ENCODE measurements at places on chromosomes 5 and 9.

DNA sequence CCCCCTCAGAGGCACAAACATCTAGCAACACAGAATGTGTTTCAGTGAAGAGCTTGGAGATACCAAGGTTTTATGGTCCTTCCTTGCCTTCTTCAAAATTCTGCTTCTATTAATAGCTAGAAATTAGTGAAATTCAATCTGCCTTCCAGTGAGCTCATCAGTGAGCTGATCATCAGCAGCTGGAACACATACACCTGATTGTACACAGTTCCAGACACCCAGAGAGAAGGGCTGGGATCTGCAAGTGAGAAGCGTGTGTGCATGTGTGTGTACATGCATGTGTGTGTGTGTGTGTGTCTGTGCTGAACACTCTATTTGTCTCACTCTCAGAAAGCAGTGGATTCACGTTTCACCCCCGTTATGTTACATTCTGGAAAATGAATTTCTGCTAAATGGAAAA is 28.5 kb downstream of the CFAP90 start:
- DNase-seq, result no peak

DNA sequence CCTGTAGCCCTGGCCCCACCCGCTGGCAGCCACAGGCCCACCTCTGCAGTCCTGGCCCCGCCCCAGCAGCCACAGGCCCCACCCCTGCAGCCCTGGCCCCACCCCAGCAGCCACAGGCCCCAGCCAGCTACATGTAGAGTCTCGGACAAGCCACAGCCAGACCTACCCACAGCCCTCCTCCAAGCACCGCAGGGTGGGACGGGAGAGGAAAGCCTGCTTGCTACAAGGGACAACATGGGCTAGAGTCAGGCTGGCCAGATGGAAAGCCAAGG is 49.5 kb upstream of the SARDH start:
- DNase-seq, result no peak

DNA sequence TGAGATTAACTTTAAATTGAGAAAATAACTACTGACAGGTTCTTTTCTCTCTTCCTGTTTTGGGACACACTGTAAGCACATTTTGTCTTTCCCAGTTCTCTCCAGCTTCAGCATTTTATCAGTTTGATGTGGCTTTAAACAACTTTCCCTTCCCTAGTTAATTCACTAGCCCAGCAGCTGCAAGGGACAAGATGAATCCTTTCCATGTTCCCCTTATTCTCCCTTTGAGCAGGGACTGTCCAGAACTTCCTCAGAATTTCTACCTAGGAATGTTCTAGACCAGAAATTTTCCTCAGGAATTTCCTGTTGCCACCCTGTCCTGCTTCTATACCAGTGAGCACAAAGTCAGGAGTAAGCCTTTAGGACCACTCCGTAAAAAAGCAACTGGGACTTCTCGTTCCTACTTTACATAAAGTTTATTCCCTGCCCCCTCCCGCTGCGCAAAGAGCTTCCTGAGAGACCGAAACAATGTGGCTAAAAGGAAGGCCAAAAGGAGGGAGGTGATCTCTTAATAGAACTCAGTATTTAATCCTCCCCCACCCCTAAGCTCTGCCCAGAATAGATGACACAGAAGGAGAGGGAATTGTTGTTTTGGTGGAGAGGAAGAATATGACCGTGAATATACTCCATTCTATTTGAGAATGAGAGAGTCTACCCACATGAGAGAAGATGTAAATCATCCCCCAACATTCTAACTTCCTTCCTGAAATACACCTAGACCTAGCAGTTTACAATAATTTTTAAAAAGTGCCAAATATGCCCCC is 61.9 kb downstream of the GLIS3 start:
- no peak for DNase-seq

- DNase-seq, result no peak
Observed at GRCh38 chr9:79630521-79631403, 59.0 kb downstream of the TLE4 start.

- no peak for DNase-seq
Observed at GRCh38 chr5:156200938-156201787, 125.8 kb upstream of the SGCD start.

DNA sequence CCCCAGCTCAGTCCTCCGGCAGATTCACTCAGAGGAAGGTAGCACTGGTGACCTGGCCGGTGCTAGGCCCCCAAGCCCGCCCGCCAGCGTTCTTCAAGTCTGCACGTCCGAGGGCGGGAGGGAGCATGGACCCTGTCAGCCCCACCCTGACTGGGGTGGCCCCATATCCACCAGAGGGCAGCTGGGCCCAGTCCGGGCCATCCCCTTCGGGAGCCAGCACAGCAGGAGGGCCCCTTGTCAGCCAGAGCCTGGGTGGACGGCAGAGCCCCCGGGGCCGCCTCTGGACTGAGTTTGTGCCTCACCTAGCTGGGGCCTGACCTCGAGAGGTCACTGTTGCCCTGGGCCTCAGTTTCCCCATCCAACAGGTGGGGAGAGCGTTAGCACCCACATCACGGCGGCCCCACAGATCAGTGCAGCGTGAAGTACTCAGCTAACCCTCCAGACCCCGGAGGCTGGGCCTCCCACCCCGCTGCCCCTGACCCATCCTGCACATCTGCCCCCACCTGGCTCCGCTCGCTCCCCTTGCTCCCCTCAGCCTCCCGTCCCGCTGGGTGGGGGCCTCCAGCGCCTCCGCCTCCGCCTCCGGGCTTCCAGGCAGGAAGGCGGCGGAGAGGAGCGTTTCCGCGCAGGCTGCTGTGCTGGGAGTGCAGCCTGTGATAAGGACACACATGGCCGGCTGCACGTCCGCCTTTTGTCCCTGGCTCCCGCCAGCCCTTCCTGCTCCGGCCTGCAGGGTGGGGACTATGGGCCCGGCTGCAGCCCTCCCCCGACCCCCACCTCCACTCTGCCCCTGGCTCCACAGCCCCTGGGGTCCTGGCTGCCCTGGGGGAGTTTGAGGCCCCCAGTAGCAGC is 16.6 kb upstream of the EGFL7 start:
- no peak for DNase-seq

DNA sequence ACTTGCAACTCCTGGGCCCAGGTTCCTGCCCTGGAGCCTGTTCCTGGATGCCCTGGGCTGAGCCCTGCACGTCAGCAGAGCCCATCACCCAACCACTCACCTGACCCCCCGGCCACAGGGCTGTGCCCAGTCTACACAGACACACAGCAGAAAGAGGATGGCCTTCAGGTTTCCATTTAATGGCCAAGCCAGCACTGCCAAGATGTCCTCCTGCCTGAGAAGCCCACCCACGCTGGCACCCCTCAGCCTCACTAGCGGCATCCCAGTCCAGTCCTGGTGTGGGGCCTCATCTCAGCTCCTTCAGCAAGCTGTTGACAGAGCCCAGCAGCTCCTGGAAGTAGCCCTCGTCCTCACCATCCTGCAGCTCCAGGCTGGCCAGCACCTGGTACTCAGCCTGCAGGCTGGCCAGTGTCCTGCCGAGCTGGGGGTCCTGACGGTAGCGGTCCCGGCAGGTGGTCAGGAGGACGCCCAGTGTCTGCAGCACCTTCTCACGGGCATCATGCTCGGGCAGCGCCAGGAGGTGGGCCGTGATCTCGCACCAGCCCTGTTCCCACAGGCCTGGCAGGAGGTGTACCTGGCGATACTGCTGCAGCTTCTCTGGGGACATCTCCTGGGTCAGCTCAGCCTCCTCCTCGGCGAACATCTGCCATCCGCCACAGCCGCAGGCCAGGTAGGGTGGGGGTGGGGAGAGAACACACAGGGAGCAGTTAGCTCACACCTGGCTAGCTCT is 71.9 kb upstream of the LRRTM2 start:
- DNase-seq, result no peak

DNA sequence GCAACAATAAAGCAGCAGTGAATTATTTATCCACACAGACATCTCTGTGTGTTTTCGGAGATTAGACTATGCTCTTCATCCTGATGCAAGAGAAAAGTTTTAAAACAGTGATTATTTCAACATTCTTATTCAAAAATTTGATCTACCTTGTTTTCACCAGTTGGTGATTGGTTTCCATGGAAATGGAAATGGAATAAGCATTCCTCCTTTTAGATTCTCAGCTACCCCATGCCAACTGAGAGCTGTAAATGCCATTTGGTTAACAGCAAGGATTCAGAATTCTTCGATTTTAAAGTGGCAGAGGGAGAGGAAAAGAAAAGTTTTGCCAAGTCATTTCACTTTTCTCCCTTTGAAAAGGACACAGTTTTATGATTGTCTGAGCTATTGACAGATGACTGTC is 154.7 kb downstream of the PCSK5 start:
- DNase-seq, result no peak

- no peak for DNase-seq
Observed at GRCh38 chr9:83130541-83130940, 67.6 kb upstream of the RASEF start.

DNA sequence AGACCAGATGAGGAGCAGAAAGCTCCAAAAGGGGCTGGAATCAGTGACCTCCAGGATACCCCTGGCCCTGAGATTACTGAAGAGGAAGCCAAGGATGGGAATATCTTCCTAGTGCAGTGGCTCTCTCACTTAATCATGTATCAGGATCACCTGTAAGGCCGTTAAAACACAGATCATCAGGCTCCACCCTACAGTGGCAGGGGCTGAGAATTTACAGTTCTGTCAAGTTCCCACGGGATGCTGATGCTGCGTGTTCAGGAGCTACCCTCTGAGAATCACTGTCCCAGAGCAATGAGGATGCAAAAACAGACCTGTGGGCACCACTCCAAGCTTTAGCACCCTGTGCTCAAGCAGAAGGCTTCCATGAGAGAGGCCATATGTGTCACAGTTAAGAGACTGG is 291.9 kb downstream of the ASTN2 start:
- DNase-seq, result no peak

GRCh38 chr5:151601391-151601790 is 10.3 kb upstream of the FAT2 start:
- no peak for DNase-seq

- no peak for DNase-seq
Observed at GRCh38 chr5:178564811-178565550, 25.2 kb downstream of the COL23A1 start.

- DNase-seq, result no peak
Observed at GRCh38 chr5:13536933-13537332, 407.6 kb downstream of the DNAH5 start.

DNA sequence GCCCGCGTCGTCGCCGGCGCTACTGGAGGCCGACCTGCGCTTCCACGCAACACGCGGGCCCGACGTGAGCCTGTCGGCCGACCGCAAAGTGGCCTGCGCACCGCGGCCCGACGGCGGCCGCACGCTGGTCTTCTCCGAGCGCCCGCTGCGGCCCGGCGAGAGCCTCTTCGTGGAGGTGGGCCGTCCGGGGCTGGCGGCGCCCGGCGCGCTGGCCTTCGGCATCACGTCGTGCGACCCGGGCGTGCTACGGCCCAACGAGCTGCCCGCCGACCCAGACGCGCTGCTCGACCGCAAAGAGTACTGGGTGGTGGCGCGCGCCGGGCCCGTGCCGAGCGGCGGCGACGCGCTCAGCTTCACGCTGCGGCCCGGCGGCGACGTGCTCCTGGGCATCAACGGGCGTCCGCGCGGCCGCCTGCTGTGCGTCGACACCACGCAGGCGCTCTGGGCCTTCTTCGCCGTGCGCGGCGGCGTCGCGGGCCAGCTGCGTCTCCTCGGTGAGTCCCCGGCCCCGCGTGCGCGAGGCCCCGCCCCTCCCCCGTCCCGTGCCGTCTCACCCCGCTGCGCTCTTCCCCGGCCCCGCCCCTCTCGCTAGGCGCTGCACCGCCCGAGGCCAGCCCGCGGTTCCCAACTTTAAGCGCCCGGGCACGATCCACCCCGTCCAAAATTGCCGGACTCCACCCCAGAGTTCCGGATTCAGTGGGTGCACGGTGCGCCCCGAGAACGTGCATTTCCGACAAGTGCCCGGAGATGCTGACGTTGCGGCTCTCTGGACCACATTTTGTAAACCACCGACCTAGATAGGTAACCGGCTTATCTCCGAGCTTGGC is 42.8 kb downstream of the NEURL1B start:
- no peak for DNase-seq

GRCh38 chr5:172529896-172530295 is 75.6 kb upstream of the SH3PXD2B start:
- DNase-seq, result no peak

DNA sequence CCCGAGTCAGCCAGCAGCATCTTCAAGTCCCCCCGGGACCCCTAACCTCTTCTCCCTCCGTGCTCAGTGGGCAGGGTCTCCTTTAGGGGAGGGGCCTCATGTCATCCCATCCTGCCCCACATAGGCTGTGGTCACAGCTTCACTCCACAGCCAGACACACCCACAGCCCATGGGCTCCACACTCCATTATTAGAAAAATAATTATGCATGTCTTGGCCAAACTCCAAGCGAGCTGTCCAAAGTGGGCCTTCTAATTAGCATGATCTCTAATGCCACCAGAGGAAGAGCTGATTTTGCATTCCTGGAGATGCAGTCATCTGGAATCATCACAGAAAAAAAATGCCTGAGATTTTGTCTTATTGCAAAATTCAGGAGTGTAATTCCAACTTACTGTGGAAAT is 418.2 kb downstream of the IRX2 start:
- DNase-seq, result no peak

DNA sequence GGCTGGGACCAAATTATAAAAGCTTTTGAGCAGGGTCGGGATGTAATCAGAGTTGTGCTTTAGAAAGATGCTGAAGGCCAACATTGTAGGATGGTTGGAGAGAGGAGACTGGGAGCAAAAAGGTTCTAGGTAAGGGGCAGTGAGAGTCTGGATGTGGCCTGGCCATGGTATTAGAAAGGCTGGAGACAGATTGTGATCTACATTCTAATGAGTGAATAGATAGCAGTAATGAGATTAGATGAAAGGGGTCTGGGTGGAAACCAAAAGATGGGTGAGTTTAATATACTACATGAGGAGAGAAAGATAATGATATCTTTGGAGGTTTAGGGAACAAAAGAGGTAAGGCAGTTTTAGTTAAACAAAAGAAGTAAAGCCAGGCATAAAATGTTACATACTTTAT is 88.8 kb upstream of the SH3GL2 start:
- no peak for DNase-seq

DNA sequence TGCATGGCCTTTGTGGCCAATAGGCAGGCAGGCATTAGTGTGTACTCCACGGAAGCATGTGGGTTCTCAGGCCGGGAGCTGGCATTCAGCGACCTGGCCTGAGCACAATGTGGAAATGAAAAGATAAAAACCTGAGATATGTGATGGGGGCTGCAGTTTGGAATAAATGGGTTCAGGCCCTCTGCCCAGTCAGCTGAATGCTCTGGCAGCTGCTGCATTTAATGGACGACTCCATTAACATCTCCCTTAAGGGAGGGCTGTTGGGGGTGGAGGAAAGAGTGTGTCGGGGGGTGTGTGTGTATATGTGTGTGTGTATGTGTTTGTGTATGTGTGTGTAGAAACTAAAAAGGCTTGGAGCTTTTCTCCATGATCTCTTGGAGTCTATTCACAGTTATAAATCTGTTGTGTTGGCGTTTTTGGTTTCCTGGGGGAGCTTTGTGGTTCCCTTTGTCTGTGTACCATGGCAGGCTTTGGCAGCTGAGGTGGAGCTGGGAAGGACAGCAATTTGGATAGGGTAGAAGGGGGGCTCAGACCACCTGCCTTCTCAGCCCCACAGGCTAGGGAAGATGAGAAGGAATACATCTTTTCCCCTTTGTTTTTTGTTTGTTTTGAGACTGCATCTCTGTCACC is 27.3 kb upstream of the HSPA9 start:
- no peak for DNase-seq

All from stimulated activated effector memory CD8-positive, alpha-beta T cell treated with anti-CD3 and anti-CD28 coated beads, Interleukin-12 subunit alpha, Interleukin-12 subunit beta, amount 100 ng/mL, for 72 hours (primary cell).